ENCODE measurements at places on chromosomes 7 and 10. TPM values are rescaled to one million over a fixed set of nuclear protein-coding genes. Genes with fewer than 3 reads are reported as not detected.

Gene FOXI2
- total RNA-seq: not detected

Gene GIMAP7
- total RNA-seq: 169 TPM

Gene TBXAS1
- total RNA-seq: 27.4 TPM

DNA sequence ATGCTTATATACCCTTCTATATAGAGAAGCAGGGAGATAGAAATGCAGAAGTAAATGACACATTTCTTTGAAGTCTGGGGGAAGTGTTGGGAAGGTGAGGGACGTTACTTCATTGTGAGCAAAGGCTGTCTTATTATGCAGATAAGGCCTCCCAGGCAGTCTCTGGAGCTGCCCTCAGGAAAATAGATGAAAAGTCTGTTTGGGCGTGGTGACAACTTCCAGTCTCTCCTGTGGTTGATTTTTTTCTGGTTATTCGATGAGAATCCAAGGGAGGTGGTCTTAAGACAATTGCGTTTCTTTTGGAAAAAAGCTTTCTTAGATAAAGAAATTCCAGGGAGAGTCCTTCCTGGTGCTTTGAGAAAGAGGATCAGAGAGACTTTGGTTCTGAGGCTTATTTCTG, 84.0 kb downstream of the NEUROD6 start:
- DNase-seq: no peak

- no peak for DNase-seq
Measured at GRCh38 chr10:8670461-8670860, 616.0 kb downstream of the GATA3 start.

DNA sequence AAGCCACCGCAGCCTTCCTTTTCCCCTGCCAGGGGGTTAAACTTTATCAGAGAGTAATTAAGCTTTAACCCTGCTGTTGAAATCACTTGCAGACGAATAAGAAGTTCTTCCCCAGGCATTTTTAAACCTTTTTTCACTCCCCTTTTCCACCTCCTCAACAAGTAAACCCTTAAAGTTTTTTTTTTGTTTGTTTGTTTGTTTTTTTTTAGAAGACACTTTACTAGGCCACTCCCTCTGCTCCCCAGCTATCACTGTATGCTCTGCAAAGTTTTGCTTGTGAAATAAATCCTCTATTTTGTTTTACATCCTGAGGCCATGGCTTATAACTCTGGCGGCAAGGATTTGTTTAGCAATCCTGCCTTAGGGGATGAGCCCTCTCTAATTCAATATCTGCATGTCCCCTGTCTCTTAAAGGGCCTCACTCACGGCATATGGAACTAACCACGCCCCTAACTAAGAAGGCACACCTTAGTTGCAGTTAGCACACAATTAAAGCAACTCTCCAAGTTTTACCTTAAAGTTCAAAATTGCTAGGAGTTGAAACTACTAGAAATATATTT, 1354.7 kb upstream of the LRRTM3 start:
- DNase-seq: no peak

DNA sequence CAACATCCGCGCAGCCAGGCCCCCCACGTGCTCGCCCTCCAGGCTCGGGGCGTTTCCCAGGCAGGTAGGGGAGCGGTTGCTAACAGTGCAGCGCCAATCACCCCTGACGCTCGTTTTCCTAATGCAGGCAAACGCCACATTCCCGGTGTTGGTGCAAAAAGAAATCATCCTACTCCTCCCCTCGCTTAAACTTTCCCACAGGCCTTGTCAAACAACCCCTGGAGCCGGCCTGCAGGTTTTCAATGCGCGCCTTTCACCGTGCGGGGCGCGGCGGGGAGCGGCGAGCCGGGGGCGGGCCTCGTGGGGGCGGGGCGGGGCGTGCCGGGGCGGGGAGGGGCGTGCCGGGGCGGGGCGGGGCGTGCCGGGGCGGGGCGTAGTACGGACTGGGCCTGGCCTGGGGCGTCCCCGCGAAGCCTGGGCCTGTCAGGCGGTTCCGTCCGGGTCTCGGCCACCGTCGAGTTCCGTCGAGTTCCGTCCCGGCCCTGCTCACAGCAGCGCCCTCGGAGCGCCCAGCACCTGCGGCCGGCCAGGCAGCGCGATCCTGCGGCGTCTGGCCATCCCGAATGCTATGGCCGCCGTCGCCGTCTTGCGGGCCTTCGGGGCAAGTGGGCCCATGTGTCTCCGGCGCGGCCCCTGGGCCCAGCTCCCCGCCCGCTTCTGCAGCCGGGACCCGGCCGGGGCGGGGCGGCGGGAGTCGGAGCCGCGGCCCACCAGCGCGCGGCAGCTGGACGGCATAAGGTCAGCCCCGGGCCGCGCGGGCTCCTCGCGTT, at the start of gene ECHDC3:
TSS of gene ECHDC3 (plus strand) at position 374 of the 770 bp plus-strand sequence. CDS start at position 569, 195 bp downstream.
- DNase-seq: peak; percentile 18

DNA sequence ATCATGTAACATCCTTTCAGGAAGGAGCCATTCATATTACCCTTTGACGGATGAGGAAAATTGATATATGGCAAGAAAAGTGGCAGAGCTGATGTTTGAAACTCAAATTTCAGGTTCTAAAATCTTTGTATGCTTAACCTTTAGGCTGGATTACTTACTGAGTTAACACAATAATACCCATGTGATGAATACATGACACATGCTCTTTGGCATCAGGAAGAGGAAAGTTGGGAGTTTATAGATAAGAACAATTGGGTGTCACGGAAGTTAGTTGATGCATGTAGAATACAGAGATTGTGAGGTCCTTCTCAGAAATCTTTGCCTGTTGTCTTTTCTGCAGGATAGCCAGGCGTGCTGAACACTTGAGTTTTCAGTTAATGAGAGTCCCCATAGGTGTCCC, 572.1 kb upstream of the POM121L12 start:
- no peak for DNase-seq

GRCh38 chr7:120502825-120503224, 229.8 kb downstream of the KCND2 start:
- DNase-seq: no peak

DNA sequence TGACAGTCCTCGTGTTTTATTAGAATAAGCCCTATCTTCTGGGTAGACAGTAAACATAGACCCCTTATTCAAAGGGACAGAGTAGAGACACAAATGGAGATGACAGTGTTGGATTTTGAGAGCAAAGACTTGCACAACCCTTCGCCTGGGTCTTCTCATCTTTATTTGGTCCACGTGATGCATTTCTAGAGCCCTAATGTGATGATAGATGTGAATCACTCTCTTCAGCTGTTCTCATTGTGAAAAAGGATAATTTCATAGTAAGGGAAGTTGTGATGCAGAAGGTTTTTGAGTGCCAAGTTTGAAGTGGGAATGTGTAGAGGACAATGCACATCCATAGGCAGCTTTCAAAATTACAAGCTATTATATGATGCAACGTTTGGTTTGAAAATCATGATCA, 86.3 kb downstream of the CREB5 start:
- DNase-seq: no peak

GRCh38 chr7:28813243-28813962, 144.7 kb downstream of the TRIL start:
- no peak for DNase-seq

DNA sequence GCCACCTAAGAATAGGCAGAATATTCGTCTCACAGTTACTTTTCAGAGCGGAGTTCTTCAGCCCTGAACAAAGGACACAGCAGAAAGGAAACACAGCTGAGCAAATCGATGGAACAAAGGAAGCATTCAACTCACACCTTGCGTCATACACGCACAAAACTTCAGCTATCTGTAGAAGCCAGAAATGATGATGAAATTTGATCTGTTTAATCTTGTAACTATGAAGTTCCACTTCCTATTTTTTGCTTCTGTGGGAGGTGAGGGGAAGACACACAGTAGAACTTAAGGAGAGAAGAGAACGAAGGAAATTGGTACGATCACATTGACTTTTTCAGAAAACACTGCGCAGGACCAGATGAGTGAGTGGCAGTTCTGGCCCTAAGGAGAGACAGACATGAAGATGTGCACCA, 26.2 kb downstream of the FAM171A1 start:
- DNase-seq: no peak

DNA sequence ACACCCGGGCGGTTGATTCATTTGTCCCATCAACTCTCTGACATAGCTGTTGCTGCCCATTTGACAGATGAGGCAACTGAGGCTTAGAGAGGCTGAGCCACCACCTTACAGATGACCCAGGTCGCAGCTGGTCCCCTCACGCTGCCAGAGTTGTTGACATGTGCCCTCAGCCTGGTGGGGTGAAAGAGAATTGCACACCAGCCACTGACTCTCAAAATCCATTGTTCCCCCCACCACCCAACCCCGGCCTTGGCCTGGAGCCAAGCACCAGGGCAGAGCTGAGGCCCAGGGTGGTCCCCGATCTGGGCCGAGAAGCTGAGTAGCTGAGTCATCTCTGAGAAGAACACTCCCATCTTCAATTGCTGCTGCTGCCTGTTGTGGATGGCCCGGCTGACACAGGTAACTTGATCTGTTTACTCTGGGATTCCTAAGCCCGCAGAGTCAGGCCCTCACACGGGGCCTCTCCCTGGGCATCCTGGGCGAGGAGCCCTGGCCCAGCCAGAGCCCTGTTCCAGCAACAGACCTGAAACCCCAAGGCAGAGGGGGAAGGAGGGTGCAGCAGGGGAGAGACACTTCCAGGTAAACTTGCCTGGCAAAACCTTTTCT, 27.5 kb downstream of the PVRIG start:
- DNase-seq: no peak
